ENCODE measurements at places on chromosomes 12 and 14.

- H3K36me3 ChIP-seq, result no peaks in the 10 kb centered on the region
- no peak overlapping the region for H3K4me3 ChIP-seq
- no peaks in the 10 kb centered on the region for H3K4me1 ChIP-seq
- no peaks in the 10 kb centered on the region for H3K27me3 ChIP-seq
Measured at GRCh38 chr14:101009531-101009930, 106.0 kb upstream of the RTL1 start.

GRCh38 chr12:113674302-113674701 is 202.6 kb upstream of the LHX5 start:
- no peak overlapping the region for H3K4me3 ChIP-seq
- no peaks in the 10 kb centered on the region for H3K36me3 ChIP-seq

DNA sequence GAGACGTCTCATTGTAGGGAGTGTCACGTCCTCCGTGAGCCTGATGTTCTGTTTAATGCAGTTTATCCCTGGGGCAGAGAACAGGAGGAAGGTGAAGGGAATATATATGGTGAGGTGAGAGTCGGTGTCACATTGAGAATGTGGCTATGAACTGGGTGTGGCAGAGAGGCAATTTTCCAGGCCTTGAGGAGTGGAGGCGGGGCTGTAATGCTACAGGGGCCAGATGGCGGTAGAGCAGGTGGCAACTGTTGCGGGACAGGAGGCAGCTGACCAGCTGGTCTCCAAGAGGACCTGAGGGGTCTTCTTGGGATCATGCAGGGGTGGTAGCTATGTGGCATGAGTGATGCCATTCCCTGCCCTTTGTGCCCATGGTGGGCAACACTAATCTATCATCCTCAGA is 59.6 kb downstream of the CACNA1C start:
- no peaks in the 10 kb centered on the region for H3K36me3 ChIP-seq
- H3K27ac ChIP-seq, result no peak overlapping the region
- no peaks in the 10 kb centered on the region for H3K4me1 ChIP-seq
- DNase-seq, result no peak
- H3K27me3 ChIP-seq, result no peaks in the 10 kb centered on the region

DNA sequence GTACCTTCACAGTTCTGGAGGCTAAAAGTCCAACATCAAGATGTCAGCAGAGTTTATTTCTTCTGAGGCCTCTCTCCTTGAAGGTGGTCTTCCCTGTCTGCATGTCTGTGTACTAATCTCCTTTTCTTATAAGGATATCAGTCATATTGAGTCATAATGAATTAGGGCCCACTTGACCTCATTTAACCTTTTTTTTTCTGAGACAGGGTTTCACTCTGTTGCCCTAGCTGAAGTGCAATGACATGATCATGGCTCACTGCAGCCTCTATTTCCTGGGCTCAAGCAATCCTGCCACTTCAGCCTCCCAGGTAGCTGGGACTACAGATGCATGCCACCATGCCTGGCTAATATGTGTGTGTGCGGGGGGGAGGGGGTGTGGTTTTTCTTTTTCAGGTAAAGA is 41.7 kb downstream of the PPM1H start:
- no peaks in the 10 kb centered on the region for H3K36me3 ChIP-seq
- DNase-seq, result no peak
- H3K27ac ChIP-seq, result no peak overlapping the region
- no peaks in the 10 kb centered on the region for H3K4me1 ChIP-seq

DNA sequence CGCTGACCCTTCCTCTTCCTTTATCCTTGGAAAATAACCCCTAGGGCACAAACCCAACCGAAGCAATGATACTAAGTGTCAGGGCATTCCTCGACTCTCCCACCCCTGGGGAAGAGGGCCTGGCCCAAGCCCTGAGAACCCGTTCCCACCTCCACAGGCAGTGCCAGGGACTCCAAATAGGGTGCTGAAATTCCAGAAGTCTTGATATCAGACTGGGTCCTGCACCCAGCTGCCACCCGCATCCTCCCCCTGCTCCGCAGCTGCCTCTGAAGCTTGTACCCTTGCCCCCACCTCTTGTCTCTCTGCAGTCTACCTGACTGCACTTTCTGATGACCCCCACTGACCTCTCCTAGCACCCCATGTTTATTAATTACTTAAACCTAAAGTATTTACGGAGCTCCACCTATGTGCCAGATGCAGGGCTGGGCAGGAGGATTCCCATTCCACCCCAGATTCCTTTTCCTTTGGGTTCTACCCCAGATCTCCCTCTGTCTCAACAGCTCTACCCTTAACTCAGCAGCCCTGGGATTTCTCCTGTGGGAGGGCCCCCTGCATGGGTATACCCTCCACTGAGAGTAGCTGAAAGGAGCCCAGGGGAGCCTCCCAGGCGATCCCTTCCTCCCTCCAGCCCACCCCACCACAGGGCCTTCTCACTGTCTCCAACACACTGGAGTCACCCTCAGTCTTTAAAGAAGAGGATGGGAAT is 4.1 kb upstream of the KRT18 start:
- DNase-seq, result no peak
- no peak overlapping the region for H3K27ac ChIP-seq
- no peaks in the 10 kb centered on the region for H3K27me3 ChIP-seq
- H3K4me3 ChIP-seq, result no peak overlapping the region
- H3K4me1 ChIP-seq, result peaks cover 5% of the 10 kb centered on the region
- no peaks in the 10 kb centered on the region for H3K36me3 ChIP-seq

DNA sequence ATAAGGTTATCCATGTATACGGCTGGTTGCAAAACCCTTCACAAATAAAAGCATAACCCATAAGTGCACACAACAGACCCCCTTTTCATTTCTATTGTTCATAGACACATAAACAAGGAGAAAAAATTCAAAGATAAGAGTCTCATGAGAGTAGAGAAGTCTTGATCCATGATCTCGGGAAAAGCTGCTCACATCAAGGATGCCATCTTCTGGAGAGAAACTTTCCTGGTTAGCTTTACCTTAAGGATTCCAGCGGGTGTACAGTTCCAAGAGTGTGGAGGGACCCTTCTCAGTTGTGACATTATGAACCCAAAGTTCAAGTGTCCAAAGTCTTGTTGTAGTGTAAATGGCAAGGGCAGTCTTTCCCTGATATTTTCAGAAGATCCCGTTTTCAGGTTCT is 144.5 kb downstream of the LLPH start:
- no peaks in the 10 kb centered on the region for H3K27me3 ChIP-seq
- no peak overlapping the region for H3K27ac ChIP-seq
- no peak for DNase-seq

Measured in Karpas-422 (cell line).